ENCODE measurements at places on chromosomes 12 and 14.

DNA sequence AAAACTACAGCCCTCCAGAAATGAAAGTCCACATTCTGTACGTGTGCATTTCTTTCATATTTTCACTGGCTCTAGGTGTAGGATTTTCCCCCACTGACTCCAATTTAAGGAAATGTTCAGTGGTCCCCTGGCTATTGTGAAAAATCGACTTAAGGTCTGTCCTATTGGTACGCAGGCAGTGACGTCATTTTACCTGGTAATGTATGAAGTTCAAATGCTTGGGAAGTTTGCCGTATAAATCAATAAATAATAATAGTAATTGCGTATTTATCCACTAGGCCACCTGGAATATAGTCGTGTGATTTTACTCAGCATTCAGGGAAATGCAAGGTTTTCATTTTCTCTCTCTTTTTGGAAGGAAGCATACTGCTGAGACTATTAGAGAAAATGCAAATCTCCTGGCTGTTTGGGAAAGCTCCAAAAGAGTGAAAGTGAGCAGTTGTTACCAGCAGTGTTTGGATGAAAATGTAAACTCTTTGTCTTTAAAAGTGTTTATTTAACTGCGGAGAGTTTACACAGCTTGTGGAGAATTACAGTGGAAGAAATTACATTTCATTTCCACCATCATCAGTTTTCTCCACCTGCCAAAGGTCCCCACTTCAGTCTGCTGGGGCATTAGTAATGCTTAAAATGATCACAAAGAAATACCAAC is 107.0 kb downstream of the EXOC5 start:
- no peak for DNase-seq

- DNase-seq, result no peak
These were observed 186.5 kb downstream of the KCNA5 start for GRCh38 chr12:5230156-5230555.

DNA sequence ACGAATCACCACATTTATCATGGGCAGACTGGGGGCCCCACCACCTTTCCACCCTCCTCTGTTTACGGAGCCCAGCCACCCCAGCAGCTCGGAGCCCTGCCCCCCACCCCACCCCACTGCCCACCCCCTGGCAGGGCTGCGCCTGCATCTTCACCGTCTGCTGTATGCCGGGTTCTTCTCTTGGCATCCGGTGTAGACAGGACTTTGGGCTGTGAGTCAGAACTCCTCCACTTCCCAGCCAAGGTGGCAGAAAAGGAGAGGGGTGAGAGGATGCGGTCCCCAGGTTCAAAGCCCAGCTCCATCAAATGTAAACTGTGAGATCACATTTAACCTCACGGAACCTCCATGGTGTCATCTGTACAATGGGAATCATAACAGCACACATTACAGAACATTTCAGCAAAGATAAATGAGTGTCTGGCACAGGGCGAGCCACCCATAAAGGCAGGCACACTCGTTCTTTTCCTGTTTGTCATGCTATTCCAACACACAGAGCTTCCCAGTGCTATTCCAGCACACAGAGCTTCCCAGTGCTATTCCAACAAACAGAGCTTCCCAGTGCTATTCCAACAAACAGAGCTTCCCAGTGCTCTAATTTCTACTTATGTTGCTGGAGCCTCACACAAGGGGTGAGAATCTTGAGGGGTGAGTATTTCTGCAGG is 292.7 kb upstream of the RTL1 start:
- DNase-seq, result no peak

GRCh38 chr12:104750061-104750460 is 208.0 kb downstream of the SLC41A2 start:
- no peak for DNase-seq

DNA sequence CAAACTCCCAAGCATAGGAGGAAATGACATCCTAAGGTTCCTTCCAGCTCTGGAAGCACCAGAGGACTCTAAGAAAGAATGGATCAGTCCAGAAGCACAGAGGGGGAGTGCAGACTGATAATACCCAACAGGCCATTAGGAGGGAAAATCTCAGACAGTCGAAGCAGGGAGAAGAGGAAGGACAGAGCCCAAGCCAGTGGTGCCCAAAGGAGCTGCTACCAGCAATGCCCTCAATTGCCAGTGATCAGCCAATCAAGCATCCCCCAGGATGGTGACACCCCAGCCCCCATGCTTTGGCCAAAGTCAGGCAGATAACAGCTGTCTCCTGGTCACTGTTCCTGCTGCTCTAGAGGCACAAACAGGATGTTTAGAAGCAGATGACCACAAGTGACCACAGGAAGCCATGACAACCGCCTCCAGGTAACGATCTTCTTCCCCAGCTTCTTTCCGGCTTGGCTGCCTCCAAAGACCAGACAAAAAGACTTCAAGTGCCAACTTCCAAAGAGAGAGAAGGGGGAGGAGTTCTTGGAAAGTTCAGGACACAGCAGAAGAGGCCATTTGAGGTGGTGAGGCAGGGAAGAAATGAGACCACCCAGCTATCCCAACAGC is 16.2 kb downstream of the PXN start:
- DNase-seq, result no peak

GRCh38 chr12:107537464-107538119 is 148.0 kb upstream of the PWP1 start:
- no peak for DNase-seq

DNA sequence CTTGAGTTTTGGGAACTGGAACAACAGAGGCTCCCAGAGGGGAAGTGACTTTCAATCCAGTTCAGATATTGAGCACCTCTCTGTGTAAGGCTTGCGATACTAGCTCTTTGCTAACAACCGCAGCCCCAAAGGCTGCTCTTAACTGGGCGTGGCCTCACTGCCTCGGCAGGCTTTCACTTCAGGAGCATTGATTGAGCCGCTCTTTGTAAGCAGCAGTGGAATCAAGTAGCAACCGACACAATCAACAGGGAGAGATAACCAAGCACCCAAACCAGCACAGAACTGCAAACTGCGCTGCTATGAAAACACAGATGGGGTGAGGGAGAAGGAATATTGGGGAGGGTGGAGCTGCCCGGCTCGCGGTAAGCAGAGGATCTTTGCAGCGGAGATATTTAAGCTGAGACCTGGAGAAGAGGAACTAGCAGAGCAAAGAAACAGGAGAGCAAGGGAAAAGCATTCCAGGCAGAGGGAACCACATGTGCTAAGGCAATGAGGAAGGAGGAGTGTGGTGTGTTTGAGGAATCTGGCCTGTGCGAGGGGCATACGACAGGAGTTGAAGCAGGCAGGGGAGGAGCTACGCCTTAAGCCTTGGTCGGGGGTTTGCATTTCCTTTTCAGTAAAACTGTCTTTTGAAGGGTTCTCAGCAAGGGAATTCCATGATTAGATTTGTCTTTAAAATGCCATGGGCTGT is 17.3 kb upstream of the YY1 start:
- peak; percentile 68 for DNase-seq

- peak; percentile 92 for DNase-seq
These were observed at the start of gene SIX1 for GRCh38 chr14:60648934-60649874. Gene SIX1 (minus strand): TSS chr14:60649477. CDS start chr14:60649189, 288 bp downstream.

GRCh38 chr12:51471111-51471864 is 46.7 kb downstream of the SLC4A8 start:
- DNase-seq, result no peak

DNA sequence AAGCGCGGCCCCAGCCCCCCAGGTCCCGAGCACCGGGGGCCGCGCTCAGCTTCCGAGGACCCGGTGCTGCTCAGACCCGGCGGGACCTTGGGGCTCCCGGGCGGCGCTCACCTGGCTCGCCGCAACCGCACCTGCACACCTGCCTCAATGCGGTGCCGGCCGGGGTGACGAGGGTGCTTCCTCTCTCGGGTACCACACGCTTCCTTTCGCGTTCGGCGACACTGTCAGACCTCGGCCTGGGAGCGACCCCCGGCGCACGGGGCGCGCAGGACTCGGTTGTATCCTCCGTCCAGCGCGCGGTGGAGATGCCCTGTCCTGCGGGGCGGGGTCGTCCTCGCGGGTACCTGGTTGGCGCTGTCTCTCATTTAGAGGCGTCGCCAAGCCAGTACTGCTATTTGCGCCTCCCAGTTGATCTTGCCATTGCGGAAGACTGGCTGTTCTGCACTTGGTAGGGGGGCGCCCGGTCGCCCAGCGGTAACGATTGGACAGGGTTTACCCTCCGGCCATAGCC is 718 bp downstream of the PACS2 start:
- peak; percentile 41 for DNase-seq

DNA sequence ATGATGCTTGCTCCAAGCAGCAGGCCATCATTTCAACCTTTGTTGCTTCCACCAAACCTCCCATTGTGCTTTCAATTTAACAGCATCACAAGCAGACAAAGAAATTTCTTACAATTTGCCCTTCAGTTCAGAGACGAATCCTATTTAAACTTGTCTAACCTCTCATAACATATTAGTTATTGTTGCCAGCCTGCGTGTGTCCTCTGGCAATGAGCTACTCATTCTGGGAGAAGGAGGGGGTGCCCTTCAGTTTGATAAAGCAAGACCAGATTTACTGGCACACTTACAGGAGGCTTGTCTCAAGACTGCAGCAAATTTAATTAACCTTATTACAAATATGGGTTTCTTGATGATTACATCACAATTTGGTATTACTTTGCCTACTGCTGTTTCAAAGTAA is 203.6 kb upstream of the SOX5 start:
- DNase-seq, result no peak

Data from NCI-H510A (cell line).